SK-MEL-5 (cell line): ENCODE measurements at places on chromosomes 4 and X. TPM values are rescaled to one million over a fixed set of nuclear protein-coding genes. Genes with fewer than 3 reads are reported as not detected.

INTS6L gene
- total RNA-seq: 5.0 and 6.6 TPM in 2 replicates

KLB gene
- total RNA-seq: not detected in 2 replicates

CLDN34 gene
- total RNA-seq: not detected in 2 replicates

- no peak for DNase-seq
Measured at GRCh38 chr4:14615671-14616070, 386.6 kb upstream of the CPEB2 start.

DNA sequence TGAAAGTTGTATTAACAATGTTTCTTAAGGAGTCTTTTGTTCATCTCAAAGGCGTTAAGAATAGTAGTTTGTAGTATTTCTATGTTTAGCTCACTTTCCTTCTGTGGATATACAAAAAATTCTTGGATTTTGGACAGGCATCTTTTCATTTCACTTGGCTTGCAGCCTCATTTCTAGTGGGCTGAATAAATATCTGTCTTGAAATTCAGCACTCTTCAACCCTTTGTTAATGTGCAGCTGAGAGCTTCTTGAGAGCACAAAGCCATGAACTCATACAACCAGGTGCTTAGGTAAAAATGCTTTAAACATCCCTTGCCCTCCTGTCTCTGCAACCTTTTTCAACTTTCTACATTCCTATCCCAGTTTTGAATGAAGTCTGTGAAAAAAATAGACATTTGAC lies 1003.2 kb downstream of the C4orf33 start:
- no peak for DNase-seq

DNA sequence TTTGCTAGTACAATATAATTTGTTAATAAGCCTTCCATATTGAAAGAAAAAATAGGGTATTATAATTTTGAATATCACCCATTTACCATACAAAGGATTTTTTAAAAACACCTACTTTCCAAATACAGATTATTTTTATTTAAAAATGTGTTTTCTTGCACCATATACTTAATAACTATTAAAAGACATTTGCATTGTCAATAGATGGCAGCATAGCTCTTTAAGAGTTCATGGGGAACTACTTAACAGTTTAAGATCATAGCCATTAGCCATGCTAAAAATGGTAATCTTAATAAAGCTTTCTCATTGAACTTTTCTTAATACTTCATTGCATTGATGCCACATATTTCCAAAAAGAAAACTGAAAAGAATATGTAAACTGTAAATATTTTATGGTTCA lies 1995.9 kb downstream of the C4orf33 start:
- DNase-seq: peak; percentile 54

DNA sequence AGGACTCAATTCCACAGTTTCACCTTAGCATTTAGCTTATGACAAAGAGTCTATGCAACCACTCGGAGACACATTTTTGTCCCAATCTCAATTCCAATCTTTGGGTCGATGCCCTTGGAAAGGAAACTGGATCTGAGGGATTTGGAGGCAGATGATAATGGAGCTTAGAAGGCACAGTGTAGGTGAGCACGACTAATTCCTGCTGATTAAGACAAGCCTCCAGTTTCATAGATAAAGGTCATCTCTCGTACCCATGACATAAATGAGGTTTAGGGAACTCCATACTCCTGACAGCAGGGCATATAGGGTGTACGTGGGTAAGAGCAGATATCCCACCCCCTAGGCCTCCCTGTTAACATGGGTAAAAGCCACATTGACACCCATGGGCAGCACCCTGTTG lies 24.4 kb upstream of the ZNF718 start:
- no peak for DNase-seq

GRCh38 chrX:123083924-123084323 lies 100.2 kb upstream of the GRIA3 start:
- no peak for DNase-seq

DNA sequence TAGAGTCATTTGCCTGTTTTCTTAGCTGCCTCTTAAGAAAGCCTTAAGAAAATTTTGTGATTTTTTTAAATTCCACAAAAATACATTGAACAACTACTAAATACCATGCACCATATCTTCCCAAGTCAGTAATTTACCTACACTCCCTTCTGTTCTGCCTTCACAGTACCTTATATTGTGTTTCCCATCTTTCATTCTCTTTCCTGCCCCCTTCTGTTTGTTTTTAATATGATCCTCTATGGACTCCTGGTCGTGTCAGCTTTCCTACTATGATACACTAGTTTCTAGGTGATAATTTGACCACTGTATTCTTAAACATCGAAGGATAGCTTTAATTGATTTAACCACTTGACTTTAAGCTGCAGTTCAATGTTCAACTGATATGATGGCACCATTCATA lies 297.7 kb upstream of the HAND2 start:
- DNase-seq: peak; percentile 57

DNA sequence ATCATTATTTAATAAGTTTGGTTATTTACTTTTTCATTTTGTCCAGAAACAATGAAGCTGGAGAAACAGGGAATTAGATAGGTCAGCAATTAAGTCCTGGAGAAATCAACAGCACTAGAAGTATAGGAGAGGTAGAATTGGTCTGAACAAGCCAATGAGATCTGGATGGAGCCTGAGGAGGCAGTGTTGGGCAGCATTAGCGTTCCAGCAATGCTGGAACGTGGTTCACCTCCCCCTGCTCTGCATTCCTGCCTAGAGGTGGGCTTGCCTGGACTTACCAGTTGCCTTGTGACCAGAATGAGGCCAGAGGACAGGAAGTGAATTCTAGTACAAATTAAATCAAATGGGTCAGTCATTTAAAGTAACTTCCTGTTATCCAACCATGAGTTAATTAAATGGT lies 4.6 kb downstream of the RASSF6 start:
- DNase-seq: peak; percentile 12

GRCh38 chr4:75939890-75940691 lies 722 bp downstream of the NAAA start:
- no peak for DNase-seq

FRG1 gene
- 64.1 and 65.7 TPM in 2 replicates for total RNA-seq

EMCN gene
- not detected in 2 replicates for total RNA-seq

DNA sequence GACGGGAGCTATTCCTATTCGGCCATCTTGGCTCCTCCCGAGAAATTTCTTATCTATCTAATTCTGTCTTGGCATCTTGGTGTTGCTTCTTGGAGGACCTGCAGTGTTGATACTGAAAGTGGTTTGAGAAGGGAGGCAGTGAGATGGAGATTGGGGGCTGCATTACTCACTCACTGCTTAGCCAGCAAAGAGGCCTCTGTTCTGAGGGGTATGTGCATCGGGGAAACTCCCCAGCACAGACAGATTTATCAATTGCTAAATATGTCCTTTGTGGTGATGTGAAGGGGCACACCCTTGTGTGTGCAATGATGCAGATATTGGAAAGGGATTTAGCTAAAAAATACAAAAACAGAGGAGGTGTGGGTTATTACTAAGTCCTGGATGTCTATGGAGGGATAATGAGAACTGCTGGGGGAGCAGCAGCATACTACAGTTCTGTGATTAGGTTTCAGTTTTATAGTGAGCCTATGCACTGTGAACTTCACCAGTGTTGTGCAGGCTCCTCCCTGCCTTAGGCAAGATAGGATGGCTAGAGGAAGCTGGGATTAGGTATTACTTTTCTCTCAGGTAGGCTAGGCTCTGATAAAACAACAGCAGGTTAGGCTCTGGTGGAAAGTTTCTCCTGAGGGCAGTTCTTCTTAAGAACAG lies 279.0 kb downstream of the HS3ST1 start:
- DNase-seq: no peak

UGT2B17 gene
- total RNA-seq: not detected in 2 replicates

NHS gene
- 0.05 TPM in 1 of 2 replicates, not detected in the other for total RNA-seq
